ENCODE measurements at places on chromosomes 12 and 14. TPM values are rescaled to one million over a fixed set of nuclear protein-coding genes. Genes with fewer than 3 reads are reported as not detected.

The RD3L gene
- polyA plus RNA-seq: 0.19 TPM

The BICDL1 gene
- 2.9 TPM for polyA plus RNA-seq

The HRK gene
- 0.10 TPM for polyA plus RNA-seq

The CEBPE gene
- not detected for polyA plus RNA-seq

The PPP1R1A gene
- polyA plus RNA-seq: 3.9 TPM

The MDGA2 gene
- 0.62 TPM for polyA plus RNA-seq

The ASCL1 gene
- 2.8 TPM for polyA plus RNA-seq

The ING4 gene
- 88.3 TPM for polyA plus RNA-seq

The ITPR2 gene
- polyA plus RNA-seq: 6.7 TPM

The RPS6KL1 gene
- 1.8 TPM for polyA plus RNA-seq

The KTN1 gene
- polyA plus RNA-seq: 133 TPM

The OVCH1 gene
- polyA plus RNA-seq: not detected

The C12orf50 gene
- polyA plus RNA-seq: 0.53 TPM

The MGP gene
- polyA plus RNA-seq: 93.5 TPM

The PAX9 gene
- polyA plus RNA-seq: 0.37 TPM

The DGKA gene
- 43.8 TPM for polyA plus RNA-seq

The UNC79 gene
- polyA plus RNA-seq: 0.65 TPM

The TAMALIN gene
- polyA plus RNA-seq: 47.7 TPM

The SERPINA4 gene
- 2.7 TPM for polyA plus RNA-seq

The FGD4 gene
- polyA plus RNA-seq: 25.1 TPM

The SYT10 gene
- 0.03 TPM for polyA plus RNA-seq

The HCAR1 gene
- 0.58 TPM for polyA plus RNA-seq

The CTSG gene
- polyA plus RNA-seq: 2.9 TPM

The SYNDIG1L gene
- 0.83 TPM for polyA plus RNA-seq

The ATL1 gene
- 7.1 TPM for polyA plus RNA-seq

The CACNA2D4 gene
- polyA plus RNA-seq: 1.9 TPM

The ANKS1B gene
- 31.8 TPM for polyA plus RNA-seq

The KLHL33 gene
- 0.21 TPM for polyA plus RNA-seq

Data from left lung (tissue), 14 donors.